NCI-H187 treated with DMSO at 0.1 percent for 48 hours (cell line): ENCODE measurements at places on chromosomes 3 and 15.

GRCh38 chr15:83854950-83855707, 201.2 kb downstream of the ADAMTSL3 start:
- DNase-seq: no peak

- DNase-seq: no peak
Measured at GRCh38 chr3:28139967-28140634, 101.3 kb upstream of the CMC1 start.

DNA sequence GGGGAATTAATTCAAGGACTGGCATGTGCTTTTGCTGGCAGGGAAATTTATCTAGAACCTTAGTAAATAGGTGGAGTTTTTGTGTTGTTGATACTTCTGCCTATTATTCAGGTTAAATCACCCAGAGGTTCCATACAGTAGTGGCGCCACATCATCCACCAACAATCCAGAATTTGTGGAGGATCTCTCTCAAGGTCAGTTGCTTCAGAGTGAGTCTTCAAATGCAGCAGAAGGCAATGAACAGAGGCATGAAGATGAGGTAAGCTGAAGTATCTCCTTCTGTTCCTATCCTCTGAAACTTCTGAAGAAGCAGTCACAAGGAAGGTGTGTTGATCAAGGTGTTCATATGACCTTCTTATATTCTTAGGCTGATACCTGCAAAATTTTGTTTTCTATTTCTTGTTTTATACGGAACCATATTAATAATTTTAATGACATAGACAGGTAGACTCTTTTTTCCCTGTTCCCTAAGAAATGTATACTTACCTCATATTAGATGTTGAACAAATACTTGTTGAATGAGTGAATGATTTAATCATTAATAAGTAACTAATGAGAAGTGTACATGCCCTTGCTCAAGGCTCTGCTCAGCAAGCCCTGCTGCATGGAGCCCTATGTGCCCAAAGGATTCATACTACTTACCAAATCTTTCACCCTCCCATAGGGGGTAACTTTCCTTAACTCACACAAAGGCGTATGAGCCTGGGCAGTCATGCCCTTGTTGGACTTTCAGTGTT, 43.6 kb downstream of the HMG20A start:
- DNase-seq: no peak

- DNase-seq: no peak
Measured at GRCh38 chr15:34810443-34811129, 15.2 kb upstream of the ACTC1 start.

GRCh38 chr3:138902171-138902570, 44.8 kb downstream of the FOXL2 start:
- no peak for DNase-seq

DNA sequence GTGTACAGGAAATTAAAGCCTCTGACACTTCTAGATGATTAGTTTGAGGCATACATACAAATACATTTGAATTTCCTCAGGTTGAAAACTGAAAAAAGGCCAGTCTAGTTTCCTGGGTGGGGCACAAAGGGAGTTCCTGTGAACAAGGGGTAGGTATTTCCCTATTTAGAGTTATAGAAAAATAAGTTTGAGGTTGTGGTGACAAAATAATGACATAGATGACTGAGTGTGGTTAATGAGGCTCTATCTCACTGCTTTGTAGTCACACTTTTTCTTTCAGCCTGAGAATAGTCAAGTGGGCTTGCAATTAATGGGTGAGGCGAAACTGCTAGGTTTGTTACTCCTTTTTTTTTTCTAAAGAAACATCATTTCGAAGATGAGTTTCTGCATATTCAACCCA, 4.3 kb downstream of the SLCO3A1 start:
- no peak for DNase-seq

- no peak for DNase-seq
Measured at GRCh38 chr3:13782501-13782900, 97.4 kb downstream of the WNT7A start.

GRCh38 chr3:13879946-13880810, at the start of gene WNT7A:
TSS of gene WNT7A (minus strand) at chr3:13880071. CDS start at chr3:13879816, 255 bp downstream.
- DNase-seq: no peak

GRCh38 chr15:57647071-57647790, 55.5 kb downstream of the MYZAP start:
- DNase-seq: no peak

GRCh38 chr3:151351219-151351618, 21.9 kb upstream of the P2RY13 start:
- DNase-seq: no peak

- no peak for DNase-seq
Measured at GRCh38 chr3:50606596-50606995, 5.0 kb downstream of the CISH start.

- no peak for DNase-seq
Measured at GRCh38 chr15:39250460-39251186, 330.3 kb upstream of the THBS1 start.
